AML-193 (cell line): ENCODE measurements at places on chromosomes 6 and 20.

DNA sequence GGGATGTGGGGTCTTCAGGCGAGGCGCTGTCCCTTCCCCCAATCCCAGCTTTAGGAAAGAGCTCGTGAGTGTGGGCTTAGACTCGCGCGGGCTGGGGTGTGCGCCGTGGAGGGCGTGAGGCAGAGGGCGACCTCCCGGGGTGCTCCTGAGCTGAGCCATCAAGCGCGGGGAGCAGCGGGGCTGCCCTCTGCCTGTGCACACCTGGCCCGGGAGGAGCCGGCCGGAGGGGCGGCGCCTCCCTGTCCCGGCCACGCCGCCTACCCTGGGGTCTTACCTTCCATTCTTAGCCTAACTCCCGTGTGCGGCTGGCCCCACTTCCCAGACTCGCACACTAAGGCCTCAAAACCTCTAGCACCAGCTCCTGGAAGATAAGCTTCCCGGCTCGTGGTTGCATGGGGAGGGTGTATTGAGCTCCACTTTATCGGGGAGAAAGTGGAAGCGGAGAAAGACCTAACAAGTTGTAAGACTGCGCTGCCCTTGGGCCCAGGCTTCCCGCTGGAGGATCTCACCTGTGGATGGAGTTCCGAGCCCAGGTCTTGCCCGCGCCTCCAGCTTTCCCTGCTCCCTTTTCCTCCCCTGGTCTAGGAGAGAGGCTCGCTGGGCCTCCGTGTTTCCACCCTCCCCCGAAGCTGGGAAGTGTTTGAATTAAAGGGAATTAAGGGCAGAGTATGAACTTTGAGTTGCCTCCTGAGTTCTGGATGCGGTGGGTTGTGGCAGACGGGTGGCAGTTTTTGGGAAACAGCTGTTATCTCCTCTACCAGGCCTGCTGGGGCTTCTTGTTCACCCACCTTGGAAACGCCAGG, 1.2 kb downstream of the DNMT3B start:
- DNase-seq, result no peak

GRCh38 chr6:138909511-138909910, 78.5 kb downstream of the REPS1 start:
- DNase-seq, result no peak

DNA sequence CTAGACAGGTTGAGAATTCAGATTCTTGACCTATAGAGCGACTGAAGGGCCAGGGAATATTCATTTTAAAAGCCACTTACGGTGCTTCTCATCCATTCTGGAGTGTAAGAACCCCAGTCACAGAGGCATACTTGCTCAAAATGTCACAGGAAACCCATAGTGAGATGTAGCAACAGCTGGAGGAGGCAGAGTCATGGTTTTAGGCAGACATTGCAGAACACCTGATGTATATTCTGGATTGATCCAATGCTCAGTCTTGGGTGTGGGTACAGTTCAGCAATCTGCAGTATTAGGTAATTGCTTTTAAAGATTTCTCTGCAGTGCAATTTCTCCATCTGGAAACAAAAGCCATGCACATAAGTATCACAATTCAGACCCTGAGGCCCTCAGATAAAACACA, 137.4 kb upstream of the SLC22A23 start:
- no peak for DNase-seq

DNA sequence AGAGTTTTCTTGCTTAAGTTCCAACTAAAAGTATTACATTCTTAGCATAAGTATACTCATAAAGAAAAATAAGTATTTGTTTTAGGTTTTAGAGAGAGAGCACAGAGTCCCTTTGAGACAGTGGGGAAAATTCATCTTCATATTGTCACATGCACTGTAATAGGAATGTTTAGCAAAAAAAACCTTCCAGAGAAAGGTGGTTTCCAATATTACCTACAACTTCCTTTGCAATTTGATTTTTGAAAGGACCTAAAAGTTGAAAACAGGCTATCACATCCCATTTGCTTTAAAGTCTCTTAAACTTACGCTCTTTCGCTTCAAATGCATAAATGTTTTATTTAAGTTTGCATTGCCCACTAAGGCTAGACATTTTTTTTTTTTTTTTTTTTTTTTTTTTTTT, 86.4 kb downstream of the OPRM1 start:
- DNase-seq, result no peak

- no peak for DNase-seq
These were observed at the start of gene HTR1E for GRCh38 chr6:86937219-86938079. Gene HTR1E, plus strand, starts transcription at chr6:86937528. Its CDS starts 77,807 bp downstream, at chr6:87015335.

- no peak for DNase-seq
These were observed at the start of gene SLC26A8 for GRCh38 chr6:36023996-36024795. Gene SLC26A8, minus strand, starts transcription at chr6:36024641. Its CDS starts 4,934 bp downstream, at chr6:36019707.

GRCh38 chr6:1708122-1708521, 98.4 kb downstream of the FOXC1 start:
- DNase-seq, result no peak

DNA sequence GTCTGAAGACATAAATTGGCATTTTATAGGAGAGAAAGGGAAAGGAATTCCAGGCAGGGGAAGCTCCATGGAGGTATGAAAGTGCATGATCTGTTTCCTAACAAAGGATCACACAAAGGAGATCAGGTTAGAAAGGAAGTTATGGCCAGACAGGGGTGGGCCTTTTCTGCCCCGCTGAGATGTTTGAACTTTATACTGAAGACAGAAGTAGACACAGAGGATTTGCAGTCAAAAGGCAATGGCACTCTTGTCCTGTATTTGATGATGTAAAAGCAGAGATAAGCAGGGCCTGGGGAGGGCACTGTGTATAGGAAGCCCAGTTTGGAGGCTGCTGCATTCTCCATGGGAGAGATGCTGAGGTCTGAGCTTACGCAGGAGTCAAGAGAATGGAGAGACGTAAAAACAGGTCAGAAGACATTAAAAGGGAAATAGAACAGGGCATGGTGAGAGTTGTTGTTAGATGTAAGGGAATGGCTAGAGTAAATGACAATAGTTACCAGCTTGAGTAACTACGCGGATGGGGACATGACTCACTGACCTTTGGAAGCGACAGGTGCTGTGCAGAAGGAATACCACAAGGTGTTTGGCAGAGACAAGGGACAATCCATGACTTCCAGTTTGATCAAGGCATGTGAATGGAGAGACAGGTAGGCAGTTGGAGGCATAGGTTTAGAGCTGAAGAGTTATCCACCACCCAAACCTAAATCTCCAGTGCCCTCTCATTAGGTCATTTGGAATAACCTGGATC, 190.6 kb upstream of the SASH1 start:
- DNase-seq, result no peak

DNA sequence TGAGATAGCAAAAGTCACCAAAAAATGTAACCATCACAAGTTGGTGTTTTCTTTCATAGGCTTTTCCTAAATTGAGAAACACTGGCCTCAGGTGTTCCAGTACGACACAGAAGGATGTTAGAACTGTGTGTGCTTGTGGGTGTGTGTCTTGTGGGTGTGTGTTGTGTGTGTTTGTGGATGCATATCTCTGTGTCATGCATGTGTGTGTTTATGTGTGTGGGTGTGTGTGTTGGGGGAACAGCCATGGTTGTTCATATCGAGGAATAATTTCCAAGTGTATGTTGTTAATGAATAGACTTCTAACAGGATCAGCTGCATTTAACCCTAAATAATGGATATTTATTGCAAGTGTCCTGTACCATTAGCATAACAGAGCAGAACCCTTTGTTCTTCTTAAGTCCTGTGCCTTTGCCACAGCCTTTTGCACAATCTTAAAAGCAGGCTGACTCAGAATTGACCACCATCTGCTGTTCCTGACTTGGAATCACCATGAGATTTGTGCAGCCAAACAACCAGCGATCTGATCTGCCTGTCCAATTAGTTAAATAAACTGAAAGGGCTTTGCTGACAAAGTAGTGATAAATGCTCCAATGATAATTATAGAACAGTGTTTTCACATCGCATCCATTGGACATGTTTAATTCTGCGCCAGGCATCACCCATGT, 7.6 kb downstream of the CD93 start:
- DNase-seq, result no peak

DNA sequence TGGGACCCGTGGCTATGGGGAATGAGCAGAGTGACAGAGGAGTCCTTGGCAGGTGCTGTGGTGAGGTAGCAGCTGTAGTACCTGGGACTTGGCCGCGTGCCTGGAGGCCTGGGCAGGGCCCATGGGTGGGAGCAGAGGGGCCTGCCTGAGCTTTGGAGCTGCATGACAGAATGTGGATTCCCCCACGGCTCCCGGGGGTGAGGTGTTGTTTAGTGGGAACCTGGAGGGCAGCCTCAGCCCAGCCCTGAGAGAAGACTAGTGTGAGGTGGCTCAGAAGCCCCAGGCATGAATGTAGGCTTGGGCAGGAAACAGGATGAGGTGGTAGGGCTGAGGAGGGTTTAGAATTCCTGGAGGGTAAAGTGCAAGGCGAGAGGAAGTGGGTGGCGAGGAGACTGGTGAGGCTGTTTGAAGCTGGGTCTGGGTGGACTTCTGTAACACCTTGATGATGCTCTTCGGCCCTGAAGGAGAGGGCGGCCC, 86.5 kb upstream of the SCP2D1 start:
- DNase-seq, result no peak

- no peak for DNase-seq
These were observed 50.4 kb upstream of the TMEM181 start for GRCh38 chr6:158509465-158509864.

- DNase-seq, result no peak
These were observed 30.1 kb downstream of the TOX2 start for GRCh38 chr20:43944653-43945235.

DNA sequence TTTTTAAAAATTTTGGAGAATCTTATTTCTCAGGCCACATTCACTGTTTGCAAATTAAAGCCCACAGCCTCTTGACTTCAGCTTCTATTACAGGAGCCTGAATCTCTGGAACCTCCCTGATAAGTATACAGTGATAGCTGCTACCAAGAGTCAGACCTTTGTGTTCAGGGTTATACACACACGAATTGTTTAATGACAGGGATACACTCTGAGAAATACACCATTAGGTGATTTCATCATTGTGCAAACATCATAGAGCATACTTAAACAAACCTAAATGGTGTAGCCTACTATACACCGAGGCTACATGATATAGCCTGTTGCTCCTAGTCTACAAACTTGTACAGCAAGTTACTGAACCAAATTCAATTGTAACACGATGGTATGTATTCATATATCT, 473.9 kb downstream of the PKHD1 start:
- no peak for DNase-seq

DNA sequence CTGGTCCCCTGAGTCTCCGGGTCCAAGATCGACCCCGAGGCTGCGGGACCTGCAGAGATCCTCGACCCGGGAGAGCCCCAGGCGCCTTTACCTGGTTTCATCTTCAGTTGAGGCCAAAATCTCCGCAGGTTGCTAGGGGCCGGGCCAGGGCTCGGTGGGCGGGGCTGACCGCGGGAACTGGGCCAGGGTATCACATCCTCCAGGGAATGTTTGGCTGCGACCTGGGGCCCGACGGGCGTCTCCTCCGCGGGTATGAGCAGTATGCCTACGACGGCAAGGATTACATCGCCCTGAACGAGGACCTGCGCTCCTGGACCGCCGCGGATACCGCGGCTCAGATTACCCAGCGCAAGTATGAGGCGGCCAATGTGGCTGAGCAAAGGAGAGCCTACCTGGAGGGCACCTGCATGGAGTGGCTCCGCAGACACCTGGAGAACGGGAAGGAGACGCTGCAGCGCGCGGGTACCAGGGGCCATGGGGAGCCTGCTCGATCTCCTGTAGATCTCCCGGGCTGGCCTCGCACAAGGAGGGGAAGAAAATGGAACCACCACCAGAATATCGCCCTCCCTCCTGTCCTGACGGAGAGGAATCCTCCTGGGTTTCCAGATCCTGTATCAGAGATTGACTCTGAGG, 53.8 kb upstream of the POLR1H start:
- DNase-seq, result no peak

GRCh38 chr20:20215976-20216727, 151.8 kb upstream of the INSM1 start:
- DNase-seq, result no peak

- DNase-seq, result no peak
These were observed 236.9 kb downstream of the GMDS start for GRCh38 chr6:2008383-2008976.

DNA sequence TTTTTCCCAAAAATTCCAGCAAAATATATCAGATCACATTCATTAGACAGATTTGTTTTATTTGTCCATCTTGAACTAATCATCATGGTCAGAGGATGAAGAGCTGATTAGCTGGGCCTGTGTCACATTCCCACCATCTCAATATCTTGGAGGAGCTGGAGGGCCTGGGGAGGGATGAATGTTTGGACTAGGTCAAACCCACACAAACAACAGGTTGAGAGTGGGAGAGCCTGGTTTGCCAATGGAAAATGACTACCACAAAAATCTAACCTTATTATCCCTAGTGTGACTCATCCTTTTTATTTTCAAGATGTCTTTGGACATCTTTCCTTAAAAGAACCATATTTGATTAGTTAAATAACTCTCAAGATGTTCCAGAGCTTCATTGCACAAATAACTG, 242.4 kb downstream of the OGFRL1 start:
- DNase-seq, result no peak

DNA sequence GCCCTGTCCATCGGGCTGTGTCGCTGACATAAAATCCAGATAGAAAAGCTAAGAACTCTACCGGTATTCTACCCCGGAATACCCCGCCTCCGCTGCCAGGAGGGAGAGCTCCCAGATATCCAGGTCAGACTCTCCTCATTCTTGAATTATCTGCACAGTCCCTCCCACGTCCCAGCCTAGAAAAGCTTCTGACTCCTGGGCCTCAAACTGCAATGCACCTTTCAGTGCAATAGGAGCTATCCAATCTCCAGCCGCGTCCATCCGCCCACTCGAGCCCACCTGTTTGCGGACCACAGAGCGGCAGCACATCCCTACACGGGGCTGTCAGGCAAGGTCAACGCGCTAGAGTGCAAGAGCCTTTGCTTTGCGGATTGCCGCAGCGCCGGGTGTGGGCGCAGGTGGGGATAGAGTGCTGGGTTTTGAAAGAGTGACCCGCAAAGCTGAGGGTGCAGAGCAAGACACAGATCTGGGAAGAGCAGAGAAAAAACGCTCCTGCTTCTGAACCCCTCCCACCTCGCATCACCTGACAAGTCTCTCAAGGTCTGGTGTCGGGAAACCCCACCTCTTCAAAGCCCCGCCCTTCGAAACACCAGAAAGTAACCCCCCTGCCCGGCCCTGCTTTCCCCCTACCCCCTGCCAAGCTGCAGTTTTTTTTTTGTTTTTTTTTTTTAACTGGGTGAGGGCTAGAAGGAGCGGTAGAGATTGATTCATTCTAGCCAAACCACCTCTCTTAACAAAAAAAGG, 1.3 kb downstream of the TAPBP start:
- peak; percentile 79 for DNase-seq

GRCh38 chr20:61664556-61665320, 400.9 kb downstream of the TAF4 start:
- no peak for DNase-seq

DNA sequence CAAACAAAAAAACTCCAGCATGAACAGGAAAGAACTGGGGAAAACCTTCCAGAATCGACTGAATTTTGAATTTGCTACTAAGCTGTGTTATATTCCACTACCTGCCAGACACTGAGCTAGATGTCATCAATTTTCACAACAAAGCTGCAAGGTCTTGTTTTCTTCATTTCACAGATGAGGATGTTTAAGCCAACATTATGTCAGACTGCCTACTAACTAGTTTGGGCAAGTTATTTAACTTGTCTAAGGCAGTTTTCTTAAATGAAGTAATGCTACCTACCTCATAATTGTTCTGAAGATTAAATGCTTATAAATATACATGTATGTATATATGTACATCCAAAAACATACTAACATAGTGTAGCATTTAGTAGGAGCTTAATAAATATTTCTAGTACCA, 144.4 kb downstream of the MMS22L start:
- DNase-seq, result no peak
